Neural cell (in vitro differentiated cells): ENCODE measurements at places on chromosomes 4 and X. TPM values are rescaled to one million over a fixed set of nuclear protein-coding genes. Genes with fewer than 3 reads are reported as not detected.

Gene FAM47A
- polyA plus RNA-seq, result not detected in 2 replicates

Gene TLR10
- 0.10 and 0.14 TPM in 2 replicates for polyA plus RNA-seq

Gene PNMA3
- polyA plus RNA-seq, result 3.2 and 3.7 TPM in 2 replicates

Gene ASB12
- polyA plus RNA-seq, result 1.2 and 1.5 TPM in 2 replicates

Gene GNRHR
- polyA plus RNA-seq, result not detected in 2 replicates

Gene SSX4
- not detected in 2 replicates for polyA plus RNA-seq

Gene TXK
- not detected in 2 replicates for polyA plus RNA-seq

Gene C1GALT1C1
- polyA plus RNA-seq, result 25.2 and 26.6 TPM in 2 replicates

Gene TSPAN5
- 18.8 and 23.9 TPM in 2 replicates for polyA plus RNA-seq

Gene FAM47E
- polyA plus RNA-seq, result 2.9 and 3.7 TPM in 2 replicates

Gene PNMA6F
- polyA plus RNA-seq, result 0.77 and 1.7 TPM in 2 replicates

Gene HS3ST1
- polyA plus RNA-seq, result 0.10 and 0.35 TPM in 2 replicates

Gene NAP1L2
- 54.4 and 62.9 TPM in 2 replicates for polyA plus RNA-seq

Gene LEF1
- 0.60 and 0.78 TPM in 2 replicates for polyA plus RNA-seq

Gene CSAG2
- polyA plus RNA-seq, result 1.5 TPM in 1 of 2 replicates, not detected in the other

Gene ANK2
- 52.0 and 54.8 TPM in 2 replicates for polyA plus RNA-seq

Gene UGT2B15
- not detected in 2 replicates for polyA plus RNA-seq

Gene ARHGAP6
- 0.40 TPM in 1 of 2 replicates, not detected in the other for polyA plus RNA-seq

Gene GABRG1
- 0.22 and 0.81 TPM in 2 replicates for polyA plus RNA-seq

Gene NCBP2L
- not detected in 2 replicates for polyA plus RNA-seq

Gene MAGEB5
- not detected in 2 replicates for polyA plus RNA-seq

Gene RPA4
- not detected in 2 replicates for polyA plus RNA-seq

Gene SPANXN4
- not detected in 2 replicates for polyA plus RNA-seq

Gene RTL5
- 10.5 and 16.8 TPM in 2 replicates for polyA plus RNA-seq

Gene LAMP2
- 39.7 and 42.6 TPM in 2 replicates for polyA plus RNA-seq

Gene CDS1
- 5.2 and 6.1 TPM in 2 replicates for polyA plus RNA-seq

Gene ANOS1
- 0.72 and 1.4 TPM in 2 replicates for polyA plus RNA-seq

Gene IBSP
- not detected in 2 replicates for polyA plus RNA-seq

Gene VCX
- not detected in 2 replicates for polyA plus RNA-seq

Gene ARHGAP36
- polyA plus RNA-seq, result 4.9 and 6.7 TPM in 2 replicates

Gene ARR3
- polyA plus RNA-seq, result not detected in 2 replicates

Gene GYPB
- not detected in 2 replicates for polyA plus RNA-seq

Gene STEEP1
- 43.8 and 63.0 TPM in 2 replicates for polyA plus RNA-seq

Gene MID1
- 16.6 and 17.6 TPM in 2 replicates for polyA plus RNA-seq

Gene CLTRN
- 1.1 and 2.2 TPM in 2 replicates for polyA plus RNA-seq

Gene TRO
- 361 and 487 TPM in 2 replicates for polyA plus RNA-seq

Gene SAGE1
- not detected in 2 replicates for polyA plus RNA-seq

Gene KCNE5
- 0.42 TPM in 1 of 2 replicates, not detected in the other for polyA plus RNA-seq

Gene DCAF4L1
- polyA plus RNA-seq, result 0.31 and 0.42 TPM in 2 replicates

Gene SLC25A4
- 139 and 140 TPM in 2 replicates for polyA plus RNA-seq

Gene ZFP92
- 0.06 TPM in 1 of 2 replicates, not detected in the other for polyA plus RNA-seq

Gene FRAS1
- 2.8 and 3.5 TPM in 2 replicates for polyA plus RNA-seq
